GM04503 (cell line): ENCODE measurements at places on chromosomes 7 and 10.

DNA sequence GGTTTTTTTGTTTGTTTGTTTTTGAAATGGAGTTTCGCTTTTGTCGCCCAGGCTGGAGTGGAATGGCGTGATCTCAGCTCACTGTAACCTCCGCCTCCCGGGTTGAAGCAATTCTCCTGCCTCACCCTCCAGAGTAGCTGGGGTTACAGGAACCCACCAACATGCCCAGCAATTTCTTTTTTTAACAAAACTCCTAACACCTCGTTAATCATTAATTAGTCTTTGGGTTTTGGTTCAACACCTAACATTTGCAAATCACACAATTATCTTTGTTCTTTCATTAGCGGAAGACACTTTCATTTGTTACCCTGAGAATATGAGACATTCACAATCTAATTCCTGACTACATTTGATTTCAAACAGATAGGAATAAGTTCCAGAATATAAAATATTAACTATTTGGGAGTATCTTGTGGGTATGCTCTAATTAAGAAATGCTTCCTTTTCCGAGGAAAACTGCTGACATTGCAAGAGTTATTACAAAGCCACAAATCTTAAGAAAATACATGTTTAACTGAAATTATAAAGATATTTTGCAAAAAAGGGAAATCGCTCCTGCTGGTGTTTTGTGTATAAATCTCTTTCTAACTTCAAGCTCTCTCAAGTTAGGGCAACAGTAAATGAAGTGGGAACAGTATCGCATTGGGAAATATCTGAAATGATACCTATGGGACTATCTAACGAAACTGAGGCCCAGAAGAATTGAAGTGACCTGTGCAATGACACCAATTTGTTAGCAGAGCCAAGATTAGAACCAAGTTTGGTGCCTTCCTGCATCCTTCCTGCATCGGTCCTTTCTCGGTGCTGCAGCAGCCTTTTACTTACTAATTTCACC is 1.2 kb upstream of the LSM8 start:
- DNase-seq = no peak

GRCh38 chr10:63672491-63672890 is 151.3 kb downstream of the REEP3 start:
- no peak for DNase-seq

GRCh38 chr10:4639960-4640359 is 186.0 kb upstream of the AKR1E2 start:
- no peak for DNase-seq

DNA sequence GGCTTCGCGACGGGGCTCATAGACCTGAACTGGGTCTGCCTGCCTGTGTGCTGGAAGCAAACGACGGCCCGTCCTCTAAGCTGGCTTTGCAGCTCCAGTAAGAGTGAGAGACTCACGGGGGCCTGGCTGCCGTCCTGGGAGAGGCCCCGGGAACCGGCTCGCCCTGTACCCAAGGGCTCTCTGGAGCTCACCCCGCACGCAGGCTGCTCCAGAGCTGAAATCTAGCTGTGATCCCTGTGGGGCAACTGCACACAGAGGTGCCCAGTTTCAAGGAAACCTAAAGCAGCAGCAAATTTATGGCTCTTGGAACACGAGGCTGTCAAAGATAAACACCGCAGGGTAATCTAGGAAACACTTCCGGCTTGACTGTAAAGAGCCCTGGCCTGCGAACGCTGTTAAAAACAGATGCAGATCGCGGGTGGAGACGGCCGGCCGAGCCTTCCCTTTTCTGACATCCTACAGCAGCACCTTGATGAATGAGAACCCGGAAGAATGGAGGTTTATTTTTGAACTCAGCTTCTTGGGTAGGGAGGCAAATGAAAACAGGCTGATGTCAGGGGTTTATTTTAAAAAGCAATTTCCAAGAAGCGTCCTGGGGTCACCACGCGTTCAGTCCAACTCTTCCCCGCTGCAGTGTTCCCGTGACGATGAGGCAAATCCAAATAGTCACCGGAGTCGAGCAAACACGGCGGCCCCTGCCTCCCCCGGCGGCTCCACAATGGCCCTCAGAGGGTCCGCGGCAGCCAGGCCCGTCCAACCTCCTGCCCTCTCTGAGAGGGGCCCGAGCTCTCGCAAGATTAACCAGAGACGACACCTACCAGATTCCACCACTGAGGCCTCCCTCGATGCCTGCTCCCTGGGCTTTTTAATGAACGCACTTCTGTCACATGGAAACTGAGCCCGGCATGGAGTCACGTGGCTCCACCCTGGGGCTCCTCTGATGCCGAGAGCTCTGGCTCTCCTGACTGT is 29.6 kb downstream of the AMZ1 start:
- DNase-seq = no peak

DNA sequence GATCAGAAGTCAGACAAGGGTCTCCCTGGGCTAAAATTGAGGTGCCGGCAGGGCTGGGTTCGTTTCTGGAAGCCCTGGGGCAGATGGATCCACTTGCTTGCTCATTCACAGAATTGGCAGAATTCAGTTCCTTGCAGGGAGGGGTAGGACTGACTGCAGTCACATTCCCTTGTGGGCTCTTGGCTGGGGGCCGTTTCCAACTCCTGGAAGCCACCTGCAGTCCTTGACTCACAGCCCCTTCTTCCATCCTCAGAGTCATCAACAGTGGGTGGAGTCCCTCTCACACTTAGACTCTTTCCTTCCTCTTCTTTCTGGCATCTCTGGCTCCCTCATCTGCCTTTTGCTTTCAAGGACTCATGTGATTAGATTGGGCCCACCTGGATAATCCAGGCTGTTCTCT is 54.6 kb upstream of the NANOS1 start:
- DNase-seq = no peak

GRCh38 chr10:22317771-22318565 is 1.8 kb downstream of the COMMD3 start:
- DNase-seq = no peak

GRCh38 chr10:10865913-10866312 is 151.8 kb upstream of the CELF2 start:
- DNase-seq = no peak

- no peak for DNase-seq
These were observed 99.3 kb downstream of the KAT6B start for GRCh38 chr10:74925708-74926107.

DNA sequence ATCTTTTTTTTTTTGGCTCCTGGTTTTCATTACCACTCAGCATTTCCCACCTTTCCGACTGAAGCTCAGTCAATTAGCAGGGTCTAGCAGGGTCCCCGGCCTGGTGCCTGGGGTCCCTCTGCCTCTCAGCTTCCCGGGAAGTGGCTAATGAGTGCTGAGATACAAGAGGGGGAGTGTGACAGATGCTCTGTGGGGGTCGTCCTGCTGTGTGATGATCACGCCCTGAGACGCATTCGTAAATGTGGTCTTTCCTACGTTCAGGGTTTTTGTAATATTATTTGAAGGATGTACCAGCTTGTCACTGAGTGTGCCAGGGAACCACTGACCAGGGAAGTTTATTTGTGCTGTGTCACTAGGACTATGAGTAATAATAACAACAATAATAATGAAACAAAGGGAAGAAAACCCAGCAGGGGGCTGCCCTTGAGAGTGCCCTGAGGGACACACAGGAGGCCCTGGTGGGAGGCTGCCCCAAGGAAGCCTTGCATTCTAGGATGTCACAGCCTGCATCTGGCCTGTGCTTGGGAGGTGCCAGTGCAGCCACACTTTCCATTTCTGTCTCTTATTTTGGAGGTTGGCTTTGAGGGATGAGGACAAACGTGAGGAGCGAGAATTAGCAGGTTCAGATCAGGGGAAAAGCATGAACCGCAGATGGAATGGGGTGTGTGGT is 337.8 kb downstream of the ADARB2 start:
- DNase-seq = no peak

DNA sequence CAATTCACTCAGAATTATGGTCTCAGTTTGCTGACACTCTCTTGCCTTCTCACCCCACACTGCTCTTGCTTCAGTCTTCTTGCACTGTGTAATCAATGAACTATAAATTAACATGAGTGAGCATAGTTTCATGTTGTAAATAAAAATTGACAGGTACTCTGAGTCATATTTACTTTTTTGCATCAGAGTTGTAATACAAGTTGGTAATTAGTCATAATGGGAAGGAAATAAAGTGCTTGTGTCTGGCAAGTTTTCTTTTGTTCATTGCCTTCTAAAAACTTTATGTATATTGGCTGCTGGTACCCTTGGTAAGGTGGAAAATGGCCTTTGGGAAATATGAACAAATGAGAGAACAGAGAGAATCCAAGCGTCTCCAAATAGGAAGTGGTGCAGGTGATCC is 169.3 kb upstream of the MAGI2 start:
- DNase-seq = no peak

- no peak for DNase-seq
These were observed 145.3 kb downstream of the MAGI2 start for GRCh38 chr7:79308192-79308591.

GRCh38 chr7:98821348-98821747 is 48.5 kb downstream of the TMEM130 start:
- DNase-seq = no peak

DNA sequence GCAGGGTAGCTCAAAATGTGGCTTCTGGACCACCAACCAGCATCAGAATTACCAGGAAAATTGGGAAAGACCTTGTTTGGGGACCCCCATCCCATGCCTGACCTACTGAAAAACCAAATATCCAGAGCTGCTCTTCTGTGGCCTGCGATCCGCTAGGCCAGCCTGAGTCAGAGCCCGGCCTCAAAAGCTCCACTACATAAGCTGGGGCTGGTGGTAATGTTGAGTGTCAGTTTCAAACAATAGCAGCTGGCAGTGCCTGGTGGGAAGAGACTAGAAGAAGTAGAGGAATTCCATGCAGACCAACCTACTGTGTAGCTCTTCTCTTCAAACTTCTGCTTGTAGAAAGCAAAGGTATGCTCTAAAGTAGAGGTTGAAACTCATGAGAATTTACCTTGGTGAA is 52.0 kb downstream of the KLRG2 start:
- DNase-seq = no peak

GRCh38 chr10:615583-616152 is 73.8 kb downstream of the DIP2C start:
- peak; percentile 84 for DNase-seq

DNA sequence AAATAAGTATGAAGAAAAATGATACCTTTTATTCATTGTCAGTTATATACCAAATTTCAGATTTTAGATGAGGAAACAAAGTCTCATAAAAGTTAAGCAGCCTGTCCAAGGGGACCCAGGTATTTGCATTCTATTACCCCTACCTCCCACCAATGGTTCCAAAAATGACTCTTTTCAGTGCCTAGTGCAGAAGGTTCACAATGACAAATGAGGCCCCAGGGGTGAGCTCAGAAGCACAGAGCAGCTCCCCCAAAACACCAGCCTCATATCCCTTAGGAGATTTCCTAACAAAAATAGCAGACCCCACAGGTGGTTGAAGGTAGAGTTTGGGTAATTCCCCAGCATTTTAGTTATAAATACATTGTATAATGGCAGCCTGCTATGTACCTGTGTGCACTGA is 168.6 kb downstream of the REEP3 start:
- DNase-seq = no peak

DNA sequence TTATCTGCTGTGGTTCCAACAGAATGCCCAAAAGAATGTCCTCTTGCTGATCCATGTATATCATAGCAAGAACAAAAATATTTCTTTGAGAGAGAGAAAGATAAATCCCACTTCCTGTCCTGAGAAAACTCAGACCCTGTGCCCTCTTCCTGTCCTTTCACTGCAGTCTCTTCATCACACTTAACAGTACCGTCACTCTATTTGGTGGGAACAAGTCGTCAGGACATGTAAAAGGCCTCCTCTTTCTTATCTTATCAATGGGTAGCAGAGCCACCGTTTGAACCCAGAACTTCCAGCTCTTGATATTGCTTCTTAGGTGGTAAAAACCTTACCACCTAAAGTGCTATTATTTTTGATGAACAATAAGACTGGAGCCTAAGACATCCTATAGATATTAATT is 43.9 kb downstream of the CHRM2 start:
- no peak for DNase-seq

DNA sequence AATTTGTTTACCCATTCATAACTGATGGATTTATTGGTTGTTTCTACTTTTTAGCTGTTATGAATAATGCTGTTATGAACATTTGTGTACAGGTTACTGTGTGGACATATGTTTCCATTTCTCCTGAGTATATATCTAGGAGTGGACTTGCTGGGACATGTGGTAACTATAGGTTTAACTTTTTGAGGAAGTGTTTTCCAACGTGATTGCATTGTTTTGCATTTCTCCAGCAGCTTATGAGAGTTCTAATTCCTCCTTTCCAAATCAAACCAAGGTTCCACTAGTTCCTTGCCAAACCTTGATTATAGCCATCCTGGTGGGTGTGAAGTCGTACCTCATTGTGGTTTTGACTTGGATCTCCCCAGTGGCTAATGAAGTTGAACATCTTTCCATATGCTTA is 2.6 kb upstream of the PRF1 start:
- DNase-seq = no peak

- no peak for DNase-seq
These were observed 255.8 kb upstream of the MYO3A start for GRCh38 chr10:25678220-25678619.

DNA sequence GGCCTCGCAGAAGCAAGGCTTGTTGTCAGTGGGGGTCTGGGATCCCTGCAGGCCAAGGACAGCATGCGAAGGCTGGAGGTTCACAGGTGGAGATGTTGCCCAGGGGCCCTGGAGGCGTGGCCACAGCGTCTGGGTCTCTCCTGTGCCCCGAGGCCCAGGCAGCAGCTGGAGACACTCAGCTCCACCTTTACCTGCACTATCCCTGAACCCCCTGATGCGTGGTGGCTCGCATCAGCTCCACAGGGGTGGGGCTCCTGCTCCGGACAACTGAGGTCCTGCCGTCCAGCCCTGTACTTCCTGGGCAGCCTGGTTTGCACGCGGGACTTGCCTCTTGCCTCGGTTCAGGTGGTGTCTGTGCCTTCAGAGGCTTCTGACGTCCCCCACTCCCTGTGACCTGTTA is 54.6 kb upstream of the ZNF32 start:
- no peak for DNase-seq
